ENCODE measurements at places on chromosomes 7 and 10. TPM values are rescaled to one million over a fixed set of nuclear protein-coding genes. Genes with fewer than 3 reads are reported as not detected.

- no peak overlapping the region for H3K4me3 ChIP-seq
- no peaks in the 10 kb centered on the region for H3K36me3 ChIP-seq
- H3K27ac ChIP-seq, result no peak overlapping the region
- H3K27me3 ChIP-seq, result no peaks in the 10 kb centered on the region
- no peak for DNase-seq
Measured at GRCh38 chr7:111390000-111390399, 172.3 kb downstream of the IMMP2L start.

DNA sequence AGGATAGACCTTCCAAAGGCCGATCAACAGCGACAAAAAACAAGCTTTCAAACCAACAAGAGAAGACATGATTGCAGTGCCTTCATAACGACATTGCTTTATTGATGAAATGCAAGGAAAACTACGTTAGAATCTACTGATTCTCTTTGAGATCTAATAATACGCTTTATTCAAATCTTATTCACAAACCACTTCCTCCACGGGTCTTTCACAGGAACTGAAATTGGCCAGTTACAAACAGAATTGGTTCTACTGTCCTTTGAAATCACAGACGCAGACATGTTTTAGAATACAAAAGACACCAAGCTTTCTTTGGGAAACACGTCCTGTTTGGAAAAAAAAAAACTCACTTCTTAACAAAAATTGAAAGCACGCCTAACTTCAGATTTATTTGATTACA is 74.7 kb upstream of the SEPHS1 start:
- no peaks in the 10 kb centered on the region for H3K36me3 ChIP-seq
- no peak for DNase-seq
- H3K27ac ChIP-seq, result no peak overlapping the region
- H3K4me1 ChIP-seq, result no peaks in the 10 kb centered on the region
- H3K27me3 ChIP-seq, result no peaks in the 10 kb centered on the region
- no peak overlapping the region for H3K4me3 ChIP-seq

GRCh38 chr7:139958599-139959284 is 104.0 kb downstream of the PARP12 start:
- no peak overlapping the region for H3K27ac ChIP-seq
- no peak for DNase-seq
- H3K4me3 ChIP-seq, result no peak overlapping the region
- no peaks in the 10 kb centered on the region for H3K27me3 ChIP-seq
- no peaks in the 10 kb centered on the region for H3K36me3 ChIP-seq
- H3K4me1 ChIP-seq, result no peaks in the 10 kb centered on the region

The MYH16 gene
- total RNA-seq, result not detected

Data from upper lobe of right lung (tissue), 1 donor.